HepG2 (cell line): ENCODE measurements at places on chromosomes 1 and 21.

GRCh38 chr1:81225789-81226602, 574.7 kb upstream of the ADGRL2 start:
- no peak for DNase-seq

- DNase-seq: no peak
Observed at GRCh38 chr1:78667939-78668338, 18.3 kb downstream of the IFI44 start.

DNA sequence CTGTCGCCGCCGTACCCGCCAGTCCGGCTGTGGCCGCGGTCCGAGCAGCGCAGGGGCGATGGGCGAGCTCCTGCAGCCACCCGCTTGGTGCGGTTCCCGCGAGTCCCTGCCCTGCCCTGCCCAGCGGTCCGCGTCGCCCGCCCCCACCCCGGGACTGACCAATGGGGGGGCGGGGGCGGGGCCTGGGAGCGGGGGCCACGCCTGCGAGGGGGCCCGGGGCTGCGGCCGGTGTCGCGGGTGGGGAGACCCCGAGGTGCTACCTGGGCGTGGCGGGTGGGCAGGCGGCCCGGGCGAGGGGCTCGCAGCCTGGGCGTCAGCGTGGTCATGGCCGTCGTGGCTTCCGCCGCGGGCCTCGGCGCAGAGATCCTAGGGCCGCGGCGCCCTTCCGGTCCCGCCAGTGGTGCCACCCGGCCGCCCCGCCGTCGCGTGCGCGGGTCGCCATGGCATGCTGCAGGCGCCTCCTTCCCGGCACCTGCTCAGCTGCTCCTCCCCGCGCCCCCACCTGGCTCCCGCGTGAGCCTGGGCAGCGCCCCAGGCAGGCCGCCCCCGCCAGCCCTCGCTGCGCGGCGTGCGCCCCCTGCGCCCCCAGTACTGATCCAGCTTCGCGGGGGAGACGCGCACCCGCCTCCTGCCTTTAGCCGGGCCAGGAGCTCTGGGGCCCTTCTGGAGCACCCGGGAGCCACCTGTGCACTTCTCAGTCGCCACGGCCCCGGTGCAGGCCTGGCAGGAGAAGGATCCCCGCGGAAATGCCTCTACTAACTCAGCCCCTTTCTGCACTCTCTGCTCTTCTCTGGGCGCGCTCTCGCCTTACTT, at the start of gene BMP8B:
Gene BMP8B, minus strand, starts transcription at position 108 of the 813 bp plus-strand sequence. CDS start 380 bp downstream, outside the sequence.
- DNase-seq: no peak

GRCh38 chr1:190479516-190479915, 1.9 kb upstream of the BRINP3 start:
- no peak for DNase-seq

- DNase-seq: peak; percentile 9
Observed at GRCh38 chr1:228360533-228361313, 45.9 kb downstream of the TRIM11 start.

- DNase-seq: no peak
Observed at GRCh38 chr1:21741206-21741605, 41.7 kb downstream of the USP48 start.

- DNase-seq: no peak
Observed at GRCh38 chr1:208015255-208015654, 104.3 kb upstream of the CD34 start.

- no peak for DNase-seq
Observed at GRCh38 chr1:216587715-216588114, 135.5 kb downstream of the ESRRG start.

DNA sequence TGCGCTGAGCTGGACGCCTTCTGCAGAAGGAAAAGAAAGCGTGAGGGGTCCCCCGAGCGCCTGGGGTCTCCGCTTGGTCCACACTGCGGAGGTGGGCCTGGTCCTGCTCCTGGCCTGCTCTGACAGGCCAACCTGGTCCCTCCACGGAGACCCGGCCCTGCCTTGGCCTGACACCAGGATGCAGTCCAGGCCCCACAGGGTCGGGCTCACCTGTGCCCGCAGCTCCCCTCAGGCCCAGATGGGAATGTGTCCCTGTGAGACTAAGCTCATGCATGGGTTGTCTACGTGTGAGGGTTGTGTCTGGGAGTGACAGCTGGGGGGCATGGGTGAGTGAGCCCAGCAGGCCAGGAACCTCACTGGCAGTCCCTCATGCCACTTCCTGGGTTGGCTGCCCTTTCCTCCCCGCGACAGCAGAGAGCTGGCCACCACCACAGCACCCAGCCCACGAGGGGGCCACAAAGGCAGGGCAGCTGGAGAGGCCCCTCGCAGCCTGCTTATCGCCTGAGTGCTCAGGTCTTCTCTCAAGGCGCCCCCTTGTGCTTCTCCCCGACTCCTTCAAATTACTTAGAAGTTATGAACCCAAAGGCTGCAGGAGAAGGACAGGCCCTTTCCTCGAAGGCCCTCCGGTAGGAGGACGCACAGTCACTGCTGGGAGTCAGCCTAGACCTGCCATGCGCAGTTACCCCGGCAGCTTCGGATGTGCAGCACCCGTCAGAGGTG, 41.1 kb downstream of the SLC45A1 start:
- DNase-seq: no peak

DNA sequence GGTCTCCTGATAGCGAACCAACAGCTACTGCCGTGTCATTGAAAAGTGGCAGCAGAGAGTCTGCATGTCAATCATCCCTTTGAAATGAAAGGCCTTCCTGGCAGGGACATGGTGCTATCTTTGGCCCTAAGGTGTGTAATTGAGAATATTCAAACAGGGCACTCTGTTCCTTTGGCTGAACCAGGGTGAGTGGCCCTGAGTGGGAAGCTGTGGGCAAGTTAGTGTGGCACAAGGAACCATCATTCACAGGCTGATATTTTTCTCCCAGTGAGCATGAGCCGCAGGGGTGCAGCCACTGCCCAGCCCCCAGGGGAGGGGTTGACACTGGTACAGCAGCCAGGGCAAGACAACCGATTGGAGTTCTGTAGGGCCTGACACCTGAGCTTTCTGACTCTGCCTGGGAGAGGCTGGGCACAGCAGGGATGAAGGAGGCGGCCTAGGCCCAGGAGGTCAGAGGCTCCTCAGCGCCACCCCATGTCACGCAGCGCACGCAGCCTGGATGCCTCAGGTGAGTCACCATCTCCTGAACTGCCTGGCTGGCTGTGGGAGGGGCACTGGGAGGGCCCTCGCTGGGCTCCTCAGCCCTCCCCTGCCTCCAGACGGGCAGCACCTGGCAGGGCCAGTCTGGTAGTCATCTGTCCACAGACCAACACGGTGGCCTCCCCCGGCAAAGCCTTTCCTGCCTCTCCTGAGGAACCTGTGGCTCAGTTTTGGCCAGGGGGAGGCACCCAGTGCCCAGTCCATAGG, 13.2 kb downstream of the QSOX1 start:
- peak; percentile 31 for DNase-seq

GRCh38 chr1:208298593-208299269, 54.5 kb upstream of the PLXNA2 start:
- DNase-seq: no peak
